ENCODE measurements at places on chromosomes 6 and 20.

GRCh38 chr6:134057478-134057877 is 5.1 kb upstream of the SLC2A12 start:
- DNase-seq: no peak

GRCh38 chr6:43699564-43700186 is 12.1 kb upstream of the MRPS18A start:
- no peak for DNase-seq

DNA sequence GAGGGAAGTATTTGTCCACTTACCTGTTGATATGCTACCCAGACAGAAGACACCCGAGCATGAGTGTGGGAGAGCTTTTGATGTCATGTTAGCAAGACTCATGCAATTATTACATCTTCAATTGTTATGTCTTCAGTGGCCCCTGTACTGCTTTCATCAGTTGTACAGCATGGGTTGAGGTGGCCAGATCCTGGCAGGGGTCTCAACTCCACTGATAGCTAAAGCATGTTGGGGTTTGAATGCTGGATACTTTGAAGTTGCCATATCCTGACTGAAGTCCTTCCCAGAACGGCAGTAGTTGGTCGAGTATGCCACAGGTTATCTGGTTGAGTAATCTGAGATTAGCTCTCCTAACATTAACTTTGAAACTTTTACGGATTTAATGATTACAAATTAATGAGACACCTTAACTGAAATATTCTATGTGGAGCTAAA is 46.7 kb downstream of the LRRN4 start:
- no peak for DNase-seq

DNA sequence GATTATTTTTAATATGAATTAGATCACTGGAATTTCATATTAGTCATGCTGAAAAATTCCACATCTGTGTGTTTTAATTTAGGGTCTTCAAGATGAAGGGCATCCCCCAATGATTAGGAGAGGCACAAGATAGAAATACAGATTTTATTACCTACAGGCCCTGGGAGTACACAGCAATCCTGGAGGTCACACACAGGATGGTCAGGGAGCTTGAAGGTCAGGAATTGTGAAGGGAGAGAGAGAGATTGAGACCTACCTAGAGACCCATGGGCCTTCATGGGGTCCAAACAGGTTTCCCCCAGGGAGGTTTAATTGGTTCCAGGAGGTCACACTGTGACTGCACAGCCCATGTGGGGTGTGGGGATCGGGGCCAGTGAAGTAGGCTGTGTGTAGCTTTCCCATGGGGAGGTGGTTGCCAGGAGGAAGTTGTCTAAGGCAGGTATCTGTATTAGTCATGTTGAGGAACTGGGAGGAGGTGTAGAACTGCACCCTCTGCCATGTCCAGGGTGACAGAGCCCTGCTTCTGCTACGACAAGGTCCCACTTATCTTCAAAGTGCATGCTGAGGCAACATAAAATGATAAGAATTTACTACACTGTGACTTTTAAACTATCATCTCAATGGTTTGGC is 18.3 kb downstream of the SNX9 start:
- DNase-seq: no peak

DNA sequence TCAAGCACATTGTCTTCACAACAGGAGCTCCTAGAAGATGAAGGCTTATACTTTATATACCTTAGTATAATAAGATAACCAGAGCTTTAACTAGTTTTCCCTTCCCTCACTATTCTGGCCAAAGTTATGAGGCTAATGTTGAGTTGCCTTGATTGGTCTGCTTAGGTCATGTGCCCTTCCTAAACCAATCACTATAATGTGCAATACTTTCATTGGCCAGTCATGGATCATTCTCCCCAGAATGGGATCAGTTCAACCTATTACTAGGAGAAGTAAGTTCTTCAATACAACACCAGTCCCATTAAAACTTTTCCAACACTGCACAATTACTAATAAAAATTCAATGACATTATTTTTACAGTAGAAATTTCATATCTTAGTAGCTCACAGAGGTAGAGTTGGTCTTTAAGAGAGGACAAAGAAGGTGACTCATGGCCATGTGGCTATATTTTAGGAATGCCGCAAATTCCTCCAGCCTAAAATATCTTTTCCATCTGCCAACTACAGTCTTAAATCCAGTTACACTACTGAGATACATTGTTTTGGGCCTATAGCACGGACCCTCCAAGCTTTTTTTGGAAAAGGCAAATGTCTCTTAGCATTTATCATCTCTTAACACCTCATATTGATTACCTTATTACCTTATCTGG is 12.5 kb upstream of the POU3F2 start:
- no peak for DNase-seq

GRCh38 chr20:48606172-48606840 is 221.5 kb downstream of the PREX1 start:
- DNase-seq: no peak

- DNase-seq: no peak
Measured at GRCh38 chr6:145841668-145842067, 27.1 kb upstream of the FBXO30 start.

Data from stimulated activated CD8-positive, alpha-beta memory T cell treated with anti-CD3 and anti-CD28 coated beads, Interleukin-12 subunit alpha, Interleukin-12 subunit beta, amount 100 ng/mL, for 1 hour (primary cell).